Naive thymus-derived CD8-positive, alpha-beta T cell (primary cell): ENCODE measurements at places on chromosomes 12 and 14.

DNA sequence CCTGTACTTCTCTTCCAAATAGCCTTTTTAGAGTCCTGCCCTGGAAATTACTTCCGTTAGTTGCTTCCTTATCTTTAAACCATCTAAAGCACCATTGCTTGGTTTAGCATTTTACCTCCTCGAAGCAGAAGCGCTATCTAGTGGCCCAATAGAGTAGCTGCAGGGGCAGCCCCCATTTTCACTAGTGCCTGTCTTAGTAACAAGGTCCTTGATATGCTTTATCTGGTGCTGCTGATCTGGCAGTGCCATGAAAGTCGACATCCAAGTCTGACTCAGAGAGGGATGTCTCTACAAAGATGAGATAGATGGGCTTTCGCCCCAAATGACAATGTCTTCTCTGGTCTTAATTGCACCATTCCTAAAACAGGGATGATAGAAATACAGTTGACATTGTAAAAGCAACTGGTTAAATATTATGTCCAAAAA is 25.0 kb upstream of the CIT start:
- DNase-seq: peak; percentile 50

GRCh38 chr12:94247246-94247645 is 98.9 kb downstream of the PLXNC1 start:
- DNase-seq: no peak

DNA sequence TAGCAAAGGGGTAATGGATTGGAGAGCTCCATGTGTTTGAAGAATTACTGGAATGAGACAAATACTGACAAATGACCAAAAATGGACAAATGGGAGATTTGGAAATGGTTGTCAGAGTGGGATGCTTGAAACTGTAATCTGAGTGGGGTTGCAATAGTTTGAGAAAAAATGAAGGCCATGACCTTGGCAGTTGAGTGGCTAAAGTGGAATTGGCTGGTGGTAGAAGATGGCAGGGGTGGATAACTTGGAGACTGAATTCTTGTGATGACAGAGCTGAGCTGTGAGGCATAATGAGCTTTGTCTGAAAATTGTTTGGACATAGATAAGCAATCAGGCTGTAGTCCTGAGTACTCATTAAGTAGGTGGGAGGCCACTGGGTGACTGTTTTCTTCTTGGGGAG is 222.5 kb upstream of the PRICKLE1 start:
- DNase-seq: no peak

DNA sequence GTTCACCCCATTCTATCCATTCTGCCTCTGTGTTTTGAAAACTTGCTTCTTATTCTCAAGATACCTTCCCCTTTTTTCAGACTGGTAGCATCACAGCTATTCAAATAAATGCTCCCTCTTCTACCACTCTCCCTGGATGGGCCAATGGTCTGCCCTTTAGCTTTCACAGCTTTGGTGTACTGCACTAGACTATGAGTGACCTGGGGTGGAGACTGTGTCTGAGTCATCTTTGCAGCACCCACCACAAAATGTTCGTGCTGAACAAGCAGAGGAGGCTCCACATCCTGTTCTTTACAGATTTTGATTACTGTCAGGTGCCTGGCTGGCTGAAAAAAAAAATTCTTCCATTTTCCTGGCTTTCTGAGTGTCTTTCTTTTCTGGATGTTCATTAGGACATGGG is 1104.1 kb upstream of the TMEM132C start:
- peak; percentile 6 for DNase-seq

- no peak for DNase-seq
Measured at GRCh38 chr12:97967831-97968230, 505.2 kb downstream of the RMST start.
